ENCODE measurements at places on chromosomes 2 and 18. TPM values are rescaled to one million over a fixed set of nuclear protein-coding genes. Genes with fewer than 3 reads are reported as not detected.

Gene DNER
- 0.62 TPM for total RNA-seq

Gene DSG3
- total RNA-seq: not detected

Gene RTP5
- not detected for total RNA-seq

Gene SLC35F6
- total RNA-seq: 118 TPM

Gene RFX8
- total RNA-seq: 0.36 TPM

Gene PCARE
- not detected for total RNA-seq

Gene AP1S3
- total RNA-seq: 26.3 TPM

Gene DSG1
- not detected for total RNA-seq

Gene GAD1
- 1.1 TPM for total RNA-seq

Gene ZNF385B
- not detected for total RNA-seq

Gene KCNG2
- not detected for total RNA-seq

Gene ASB18
- total RNA-seq: not detected

Gene TUBB6
- 552 TPM for total RNA-seq

Gene CRYGC
- not detected for total RNA-seq

Gene ASIC4
- not detected for total RNA-seq

Gene GALR1
- not detected for total RNA-seq

Gene RANBP2
- 59.9 TPM for total RNA-seq

Gene GRB14
- total RNA-seq: under 0.01 TPM

Gene ATP8B1
- total RNA-seq: 1.9 TPM

Gene LRP1B
- not detected for total RNA-seq

Gene CNTNAP5
- not detected for total RNA-seq

Gene ADD2
- total RNA-seq: 2.6 TPM

Gene EML6
- total RNA-seq: under 0.01 TPM

Gene ALK
- 1.3 TPM for total RNA-seq

Gene FAHD2B
- 25.3 TPM for total RNA-seq

Gene SCN1A
- total RNA-seq: 0.36 TPM

Gene UGT1A4
- total RNA-seq: not detected

Gene TMEM178A
- not detected for total RNA-seq

Gene ARL6IP6
- total RNA-seq: 26.5 TPM

Gene HRH4
- not detected for total RNA-seq

Gene SCN3A
- 0.34 TPM for total RNA-seq

Gene GAREM2
- 1.4 TPM for total RNA-seq

Gene CCDC88A
- total RNA-seq: 35.3 TPM

Gene CREG2
- 0.46 TPM for total RNA-seq

Gene EFHD1
- total RNA-seq: 0.62 TPM

Gene ST8SIA5
- 0.34 TPM for total RNA-seq

Gene TRAF3IP1
- total RNA-seq: 5.0 TPM

Gene IL37
- total RNA-seq: not detected

Gene ASPRV1
- total RNA-seq: 0.34 TPM

Gene PRSS56
- total RNA-seq: under 0.01 TPM

Gene CCDC102B
- 0.34 TPM for total RNA-seq

Gene GATA6
- under 0.01 TPM for total RNA-seq

Gene SLC14A1
- total RNA-seq: not detected

Gene LAMA1
- total RNA-seq: 269 TPM

Gene CHRND
- not detected for total RNA-seq

Gene IL1A
- not detected for total RNA-seq

Gene NYAP2
- total RNA-seq: not detected

Gene CMPK2
- 114 TPM for total RNA-seq

Gene SERPINB2
- 2.2 TPM for total RNA-seq

Gene DUSP2
- total RNA-seq: 1.7 TPM

Gene LYG2
- total RNA-seq: not detected

Gene CD28
- not detected for total RNA-seq

Gene PDK1
- total RNA-seq: 5.7 TPM

Gene SLC66A2
- 34.4 TPM for total RNA-seq

Gene WNT10A
- total RNA-seq: 0.34 TPM

Gene KCNF1
- not detected for total RNA-seq

Gene HK2
- 17.1 TPM for total RNA-seq

Gene CIDEA
- total RNA-seq: 1.5 TPM
